Calu3 (cell line): ENCODE measurements at places on chromosomes 7 and 10.

DNA sequence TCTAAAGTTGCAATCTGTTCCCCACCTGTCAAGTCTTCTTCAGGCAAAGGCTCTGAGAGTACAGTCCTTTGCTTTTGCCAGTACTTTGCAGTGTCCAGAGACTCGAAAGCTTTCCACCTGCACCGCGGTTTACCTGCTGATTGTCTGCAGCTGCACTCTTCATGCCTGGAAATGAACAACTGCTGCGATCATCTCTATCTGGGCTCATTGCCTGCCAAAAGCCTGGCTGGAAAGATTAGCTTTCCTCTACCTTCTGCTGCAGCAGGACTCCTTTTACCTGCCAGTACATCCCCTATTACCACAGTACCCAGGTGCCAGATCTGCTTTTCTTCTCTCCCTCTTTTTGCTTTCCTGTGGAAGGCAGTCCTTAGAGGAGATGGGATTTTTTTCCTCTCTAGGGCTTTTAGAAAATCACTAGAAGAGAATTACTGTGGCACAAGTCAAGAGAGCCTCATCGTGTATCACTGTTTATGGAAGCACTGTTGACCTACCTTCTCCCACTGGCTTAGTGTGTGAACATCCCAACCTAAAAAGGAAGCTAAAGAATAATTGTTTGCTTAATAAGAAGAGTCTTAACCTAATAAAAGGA lies 2.2 kb downstream of the STRIP2 start:
- no peak for DNase-seq

GRCh38 chr7:152504367-152504766 lies 68.6 kb upstream of the KMT2C start:
- DNase-seq = peak; percentile 17

DNA sequence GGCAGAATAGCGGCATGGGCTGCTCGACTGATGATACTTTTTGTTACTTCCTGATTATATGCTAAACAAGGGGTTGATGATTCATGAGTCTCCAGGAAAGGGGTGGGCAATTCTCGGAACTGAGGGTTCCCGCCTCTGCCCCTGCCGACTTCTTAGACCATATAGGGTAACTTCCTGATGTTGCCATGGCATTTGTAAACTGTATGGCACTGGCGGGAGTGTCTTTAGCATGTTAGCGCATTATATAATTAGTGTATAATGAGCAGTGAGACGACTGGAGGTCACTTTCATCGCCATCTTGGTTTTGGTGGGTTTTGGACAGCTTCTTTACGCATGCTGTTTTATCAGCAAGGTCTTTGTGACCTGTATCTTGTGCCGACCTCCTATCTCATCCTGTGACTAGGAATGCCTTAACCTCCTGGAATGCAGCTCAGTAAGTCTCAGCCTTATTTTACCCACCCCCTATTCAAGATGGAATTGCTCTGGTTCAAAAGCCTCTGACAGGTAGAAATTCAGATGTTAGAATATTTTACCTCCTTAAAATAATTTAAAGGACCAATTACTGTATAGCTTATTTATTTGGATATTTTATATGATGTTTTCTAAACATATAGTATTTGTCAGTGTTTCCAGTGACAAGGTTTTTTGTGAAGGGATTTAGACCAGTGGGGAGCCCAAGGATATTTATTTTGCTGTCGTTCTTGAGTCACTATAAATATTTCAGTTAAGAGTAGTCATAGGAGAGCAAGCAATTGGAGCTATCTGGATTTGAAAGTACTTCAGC lies 90.1 kb upstream of the PIK3CG start:
- DNase-seq = peak; percentile 85

DNA sequence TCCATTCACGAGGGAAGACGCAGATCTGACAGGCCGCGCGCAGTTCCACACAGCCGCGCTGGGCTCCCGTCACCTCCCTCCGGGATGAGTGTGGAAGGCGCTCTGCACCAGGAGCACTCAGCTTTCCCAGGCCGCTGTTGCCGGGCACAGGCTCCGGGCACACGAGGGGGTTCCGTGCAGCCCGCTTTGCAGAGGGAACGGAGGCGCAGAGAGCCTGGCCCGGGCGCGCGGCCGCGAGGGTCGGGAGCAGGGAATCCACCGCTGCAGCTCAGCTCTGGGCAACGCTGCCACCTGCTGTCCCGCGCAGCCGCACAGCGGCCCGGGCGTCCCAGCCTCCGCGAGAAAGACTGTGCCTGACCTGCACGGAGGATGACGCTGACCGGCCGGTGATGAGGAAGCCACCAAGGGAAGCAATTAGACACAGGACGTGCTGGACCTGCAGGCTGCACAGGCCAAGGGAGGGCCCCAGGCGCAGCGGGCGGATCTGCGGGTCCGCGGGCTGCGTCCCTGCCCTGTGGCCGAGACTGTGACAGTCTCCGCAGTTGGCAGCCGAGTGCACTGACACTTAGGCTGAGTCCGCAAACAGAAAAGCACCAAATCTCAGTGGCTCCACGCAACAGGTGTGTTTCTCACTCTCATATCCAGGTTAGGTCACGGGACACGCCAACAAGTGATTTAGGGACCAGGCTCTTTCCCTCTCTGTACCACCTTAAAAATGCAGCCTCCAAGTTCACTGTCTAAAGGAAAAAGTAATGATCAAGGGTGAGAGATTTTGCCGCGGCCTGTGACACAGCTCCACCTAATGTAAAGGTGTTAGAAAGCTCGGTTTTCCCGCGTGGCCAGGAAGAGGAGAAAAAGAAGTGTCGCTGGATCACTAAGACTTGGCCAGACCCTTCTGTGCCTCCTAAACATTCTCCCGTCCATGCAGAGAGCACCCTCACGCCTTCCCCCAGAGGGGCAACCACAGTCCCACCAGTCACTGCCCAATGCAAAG lies 94.5 kb downstream of the SEC61G start:
- peak; percentile 88 for DNase-seq

- DNase-seq = no peak
Observed at GRCh38 chr10:34345383-34345782, 469.7 kb downstream of the PARD3 start.

DNA sequence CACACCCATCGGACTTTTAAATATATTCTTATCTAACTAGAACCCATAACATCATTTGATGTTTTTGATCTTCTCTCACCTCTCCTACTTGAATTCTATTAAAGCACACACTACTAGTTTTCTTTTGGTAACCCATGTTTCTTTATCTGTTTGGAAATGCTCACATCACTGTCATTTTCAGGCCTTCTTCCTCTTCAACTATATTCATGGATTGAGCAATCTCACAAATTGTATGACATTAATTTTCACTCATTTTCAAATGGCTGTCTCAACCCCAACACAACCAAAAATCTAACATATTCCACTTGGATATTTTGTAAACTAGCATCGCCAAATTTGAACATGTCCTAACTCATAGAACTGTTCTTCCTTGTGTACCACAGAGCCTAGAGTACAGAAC lies 488.0 kb upstream of the SEMA3A start:
- no peak for DNase-seq

- no peak for DNase-seq
Observed at GRCh38 chr10:113980408-113981087, 63.1 kb upstream of the ADRB1 start.

GRCh38 chr10:117137911-117138642 lies at the start of gene VAX1:
Gene VAX1 (minus strand): TSS chr10:117138270. CDS start chr10:117138056, 214 bp downstream.
- DNase-seq = no peak

GRCh38 chr10:20817646-20818045 lies 79.5 kb downstream of the NEBL start:
- no peak for DNase-seq

DNA sequence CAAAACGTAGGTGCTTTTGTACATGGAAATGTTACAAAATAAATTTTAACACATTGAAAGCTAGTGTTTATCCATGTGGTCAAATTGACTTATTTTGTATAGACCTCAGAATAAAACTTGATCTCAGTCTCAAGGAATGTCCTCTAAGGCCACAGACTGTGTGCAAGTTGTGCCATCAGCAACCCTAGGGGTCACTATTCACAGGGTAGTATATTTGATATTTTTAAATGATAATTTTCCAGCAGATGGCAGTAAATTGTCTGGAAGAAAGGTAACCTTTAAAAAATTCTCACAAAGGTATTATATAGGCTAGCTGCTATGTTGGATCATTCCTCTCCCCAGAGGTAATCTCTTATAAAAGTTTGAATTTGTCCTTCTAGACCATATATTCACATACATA lies 12.9 kb upstream of the SNX10 start:
- DNase-seq = peak; percentile 13

DNA sequence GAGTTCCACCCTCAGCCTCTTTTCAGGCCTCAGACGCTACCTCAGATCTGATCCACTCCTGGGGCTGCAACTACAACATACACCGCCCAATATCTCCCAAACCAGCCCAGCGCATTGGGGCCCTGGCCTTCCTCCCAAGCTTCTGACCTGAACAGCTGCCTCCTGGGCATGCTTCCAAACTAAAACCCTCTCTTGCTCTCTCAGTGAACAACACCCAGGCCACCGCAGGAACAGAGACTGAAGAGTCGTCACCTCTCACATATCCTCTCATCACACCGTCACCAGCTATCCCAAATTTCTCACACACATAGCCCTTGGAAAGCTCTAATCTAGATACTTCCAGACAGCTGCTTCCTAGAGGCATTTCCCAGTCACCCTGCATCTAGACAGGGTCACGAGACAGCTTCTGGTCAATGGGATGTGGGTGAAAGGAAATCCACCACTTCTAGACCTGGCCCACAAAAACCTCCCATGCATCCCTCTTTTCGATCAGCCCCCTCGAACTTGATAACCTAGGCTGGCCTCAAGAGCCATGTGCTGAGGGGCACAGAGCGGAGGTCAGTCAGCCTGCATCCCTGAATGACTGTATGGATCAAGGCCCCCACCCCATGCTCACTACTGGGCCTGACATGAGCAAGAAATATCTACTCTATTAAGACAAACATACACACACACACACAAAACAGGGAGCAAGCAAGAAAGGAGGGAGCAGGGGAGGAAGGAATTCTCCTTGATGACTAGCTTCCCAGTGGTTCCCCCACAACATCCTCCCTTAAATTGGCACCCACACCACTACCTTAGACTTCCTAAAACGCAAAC lies 1.8 kb downstream of the PARP12 start:
- no peak for DNase-seq

- no peak for DNase-seq
Observed at GRCh38 chr7:120475994-120476393, 203.0 kb downstream of the KCND2 start.

DNA sequence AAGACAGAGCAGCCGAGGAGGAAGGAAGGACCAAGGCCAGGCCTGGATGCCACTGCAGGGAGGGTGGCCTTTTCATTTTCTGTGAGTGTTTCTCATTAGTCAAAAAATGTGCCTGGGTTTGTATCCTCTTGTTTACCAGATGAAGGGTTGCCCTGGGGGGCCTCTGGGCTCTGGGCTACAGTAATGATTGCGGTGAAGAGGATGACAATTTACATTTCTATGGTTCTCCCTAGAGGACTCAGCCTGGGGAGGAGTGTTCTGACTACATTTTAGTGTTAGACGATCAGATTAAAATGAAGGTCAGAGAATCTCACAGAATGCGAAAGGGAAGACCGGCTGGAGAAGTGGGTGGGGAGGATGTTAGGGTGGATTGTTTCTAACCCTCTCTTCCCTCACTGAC lies 108.0 kb upstream of the KMT2C start:
- no peak for DNase-seq

DNA sequence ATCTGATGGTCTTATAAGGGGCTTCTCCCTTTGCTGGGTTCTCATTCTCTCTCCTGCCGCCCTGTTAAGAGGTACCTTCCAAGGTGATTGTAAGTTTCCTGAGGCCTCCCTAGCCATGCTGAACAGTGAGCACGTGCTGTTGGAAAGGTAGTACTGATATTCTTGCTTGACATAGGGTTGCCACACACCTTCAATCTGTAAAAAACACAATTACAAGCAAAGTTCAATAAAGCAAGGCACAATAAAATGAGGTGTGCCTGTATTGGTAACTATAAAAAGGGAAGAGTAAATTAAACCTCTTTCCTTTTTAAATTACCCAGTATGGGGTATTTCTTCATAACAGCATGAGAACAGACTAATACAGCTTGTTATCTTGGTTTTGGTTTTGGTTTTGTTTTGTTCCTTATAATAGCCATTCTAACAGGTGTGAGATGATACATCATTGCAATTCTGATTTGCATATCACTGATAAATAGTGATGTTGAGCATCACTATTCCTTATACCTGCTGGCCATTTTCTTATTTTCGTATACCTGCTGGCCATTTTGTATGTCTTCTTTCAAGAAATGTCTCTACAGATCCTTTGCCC lies 164.9 kb upstream of the TRIM24 start:
- DNase-seq = no peak

DNA sequence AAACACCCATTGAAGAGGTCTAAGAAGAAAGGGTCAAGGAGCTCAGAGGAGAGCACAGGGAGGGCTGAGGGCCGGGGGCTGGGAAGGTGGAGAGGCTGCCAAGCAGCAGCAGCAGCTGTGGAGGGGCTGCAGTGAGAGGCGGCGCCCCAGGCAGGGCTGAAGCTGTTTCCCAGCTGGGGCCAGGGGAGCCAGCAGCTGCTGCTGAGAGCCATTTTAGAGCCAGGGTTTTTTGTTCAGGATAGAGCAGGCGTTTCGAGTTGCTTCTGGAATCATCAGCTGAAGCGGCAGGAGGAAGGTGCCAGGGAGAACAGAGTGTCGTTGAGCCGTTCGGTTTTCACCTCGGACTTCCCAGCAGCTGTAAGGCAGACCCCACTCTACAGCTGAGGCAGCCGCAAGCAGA lies 62.7 kb downstream of the LANCL2 start:
- DNase-seq = no peak

- no peak for DNase-seq
Observed at GRCh38 chr7:40935435-40935834, 767.5 kb downstream of the INHBA start.

DNA sequence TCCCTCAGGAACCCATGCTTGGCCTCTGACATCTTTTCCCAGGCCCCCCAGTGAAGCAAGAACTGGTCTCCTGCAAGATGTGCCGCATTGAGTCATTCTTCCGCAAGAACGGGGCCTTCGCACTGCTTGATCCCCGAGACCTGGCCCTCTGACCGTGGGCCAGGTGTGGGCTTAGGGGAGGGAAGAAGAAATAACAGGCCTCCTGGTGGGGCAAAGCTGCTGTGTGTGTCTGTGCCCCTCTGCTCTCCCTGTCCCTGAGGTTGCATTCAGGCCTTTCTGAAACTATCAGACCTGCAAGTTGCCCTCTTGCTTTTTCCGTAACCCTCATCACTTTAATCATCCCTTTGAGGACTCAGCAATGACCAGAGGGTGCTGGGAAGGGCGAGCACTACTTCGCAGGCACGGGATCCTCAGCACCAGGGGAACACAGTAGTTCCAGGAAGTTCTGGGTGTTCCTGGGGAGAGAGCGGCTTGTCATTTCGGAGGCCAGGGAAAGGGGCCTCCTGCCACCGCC lies 6.0 kb downstream of the ATP6V1F start:
- DNase-seq = no peak

DNA sequence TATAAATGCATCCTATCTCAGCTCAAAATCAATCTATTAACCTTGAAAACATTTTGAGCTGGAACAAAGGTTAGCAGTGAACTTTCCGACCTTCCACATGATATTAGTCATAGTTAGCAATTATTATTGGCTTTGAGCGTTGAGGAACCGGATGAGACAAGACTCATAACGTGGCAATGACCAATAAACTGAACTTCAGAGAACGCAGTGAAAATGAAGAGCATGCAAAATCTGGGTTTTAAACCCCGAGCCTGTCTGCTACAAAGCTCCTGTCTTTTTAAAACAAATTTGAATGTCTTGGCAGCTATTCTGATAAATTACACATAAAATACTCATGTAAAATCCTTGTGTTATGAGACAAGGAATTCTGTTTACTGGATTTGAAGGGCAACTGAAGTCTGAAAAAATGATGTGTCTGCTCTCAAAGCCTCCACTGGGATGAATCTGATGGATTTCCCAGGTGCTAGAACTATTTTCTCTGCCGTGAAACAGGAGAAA lies 74.7 kb upstream of the ITGB1 start:
- peak; percentile 15 for DNase-seq
